Fibroblast of pulmonary artery (primary cell): ENCODE measurements at places on chromosomes 2 and 18.

GRCh38 chr2:202141329-202141947 is 68.4 kb downstream of the KIAA2012 start:
- no peak for DNase-seq

DNA sequence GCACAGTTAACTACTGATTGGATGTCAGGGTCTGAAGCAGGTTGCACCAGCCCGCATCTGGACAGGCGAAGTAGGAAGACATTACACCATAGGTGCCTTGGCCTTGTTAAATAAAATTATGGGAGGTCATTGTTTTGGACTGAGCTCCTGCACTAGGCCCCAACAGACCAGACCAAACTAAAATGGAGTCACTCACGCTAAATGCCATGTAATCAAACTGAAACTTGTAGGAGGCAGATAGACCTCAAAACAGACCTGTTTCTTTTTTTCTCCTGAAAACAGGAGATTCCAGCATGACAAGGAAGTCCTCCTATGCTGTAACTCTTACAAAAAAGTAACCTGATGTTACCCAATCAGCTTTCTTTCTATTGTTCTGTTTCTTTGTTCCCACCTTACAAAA is 15.5 kb upstream of the NFU1 start:
- DNase-seq, result no peak

- no peak for DNase-seq
Observed at GRCh38 chr2:238003234-238004031, 36.6 kb downstream of the UBE2F start.

- no peak for DNase-seq
Observed at GRCh38 chr2:65647249-65647842, 214.9 kb upstream of the SPRED2 start.
